ENCODE measurements at places on chromosomes 7 and 10.

GRCh38 chr7:31805209-31805818, 118.3 kb downstream of the PPP1R17 start:
- DNase-seq: no peak

DNA sequence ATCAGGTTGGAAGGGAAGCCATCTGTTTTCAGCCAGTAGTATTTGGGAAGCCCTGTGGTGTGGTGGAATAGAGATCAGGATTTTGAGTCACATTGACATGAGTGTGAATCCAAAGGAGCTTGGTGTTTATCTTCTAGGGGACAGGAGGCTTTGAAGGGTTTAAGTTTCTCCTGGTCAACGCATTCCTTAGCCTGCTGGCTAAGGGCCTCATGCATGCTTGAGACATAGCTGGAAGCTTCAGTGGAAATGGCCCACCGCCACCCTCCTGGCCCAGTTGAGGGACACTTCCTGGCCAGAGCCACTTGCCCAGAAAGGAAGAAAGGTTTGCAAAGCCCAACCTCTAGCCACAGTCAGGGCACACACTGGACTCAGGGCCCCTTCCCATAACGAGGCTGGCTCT, 70.9 kb downstream of the CDK1 start:
- DNase-seq: no peak

- peak; percentile 78 for DNase-seq
These were observed 102.8 kb upstream of the ZNF438 start for GRCh38 chr10:31134311-31134952.

- DNase-seq: no peak
These were observed 152.4 kb downstream of the ACTR3B start for GRCh38 chr7:152911922-152912321.

GRCh38 chr10:4647109-4647785, 178.8 kb upstream of the AKR1E2 start:
- DNase-seq: no peak

DNA sequence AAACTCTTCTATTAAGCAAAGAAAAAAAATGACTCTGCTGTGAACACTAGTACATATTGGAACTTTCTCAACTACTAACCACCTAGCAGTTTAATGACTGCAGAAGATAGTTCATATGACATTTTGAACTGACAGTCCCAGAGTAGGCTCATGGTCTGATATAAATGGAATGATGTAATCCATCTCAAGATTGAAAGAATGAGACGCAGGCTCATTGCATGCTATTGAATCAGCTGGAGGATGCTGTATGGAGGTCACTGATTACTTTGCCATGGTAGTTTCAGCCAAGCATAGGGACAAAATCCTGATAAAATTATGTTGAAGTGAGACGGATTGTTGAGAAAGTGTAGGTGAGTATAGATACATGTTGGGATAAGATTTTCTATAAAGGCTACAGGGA, 217.6 kb upstream of the SEMA3E start:
- DNase-seq: no peak

DNA sequence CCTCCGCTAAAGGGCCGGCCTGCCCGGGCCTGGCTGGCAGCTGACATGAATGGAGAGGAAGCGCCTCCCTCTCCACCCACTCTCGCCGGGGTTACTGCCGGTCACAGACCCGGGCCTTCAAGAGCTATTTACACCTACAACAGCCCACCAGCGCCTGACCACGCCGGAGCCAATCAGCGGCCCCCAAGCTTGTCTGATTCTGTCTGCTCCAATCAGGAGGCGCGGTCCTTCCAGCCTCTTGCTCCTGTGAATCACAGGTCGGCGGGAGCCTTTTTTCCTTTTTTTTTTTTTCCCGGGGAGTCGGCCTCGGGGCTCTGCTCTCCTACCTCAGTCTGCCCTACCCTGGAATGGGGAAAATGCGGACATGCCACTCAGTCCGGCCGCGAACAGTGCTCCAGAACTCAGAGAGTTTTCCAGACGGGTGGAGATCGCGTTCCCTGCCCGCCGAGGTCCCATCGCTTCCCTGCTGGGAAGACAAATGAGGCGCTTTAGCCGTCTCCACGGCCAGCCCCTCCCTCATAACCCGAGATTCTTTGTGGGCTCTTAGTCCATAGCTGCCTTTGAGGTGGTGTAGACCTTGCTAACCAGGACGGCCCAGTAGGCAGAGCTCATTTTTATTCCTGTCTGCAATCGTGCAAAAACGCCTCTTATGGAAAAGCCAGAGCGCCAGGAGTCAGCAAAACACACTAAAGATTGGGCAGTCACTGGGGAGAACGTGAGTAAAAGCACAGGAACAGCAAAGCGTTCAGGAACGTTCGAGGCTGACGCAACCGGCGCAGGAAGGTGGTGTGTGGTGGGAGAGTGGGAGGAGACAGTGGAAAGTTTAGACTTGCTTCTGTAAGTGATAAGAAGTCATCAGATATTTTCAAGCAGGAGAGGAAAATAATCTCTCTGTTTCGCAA, 26.5 kb downstream of the SCD start:
- DNase-seq: peak; percentile 99

DNA sequence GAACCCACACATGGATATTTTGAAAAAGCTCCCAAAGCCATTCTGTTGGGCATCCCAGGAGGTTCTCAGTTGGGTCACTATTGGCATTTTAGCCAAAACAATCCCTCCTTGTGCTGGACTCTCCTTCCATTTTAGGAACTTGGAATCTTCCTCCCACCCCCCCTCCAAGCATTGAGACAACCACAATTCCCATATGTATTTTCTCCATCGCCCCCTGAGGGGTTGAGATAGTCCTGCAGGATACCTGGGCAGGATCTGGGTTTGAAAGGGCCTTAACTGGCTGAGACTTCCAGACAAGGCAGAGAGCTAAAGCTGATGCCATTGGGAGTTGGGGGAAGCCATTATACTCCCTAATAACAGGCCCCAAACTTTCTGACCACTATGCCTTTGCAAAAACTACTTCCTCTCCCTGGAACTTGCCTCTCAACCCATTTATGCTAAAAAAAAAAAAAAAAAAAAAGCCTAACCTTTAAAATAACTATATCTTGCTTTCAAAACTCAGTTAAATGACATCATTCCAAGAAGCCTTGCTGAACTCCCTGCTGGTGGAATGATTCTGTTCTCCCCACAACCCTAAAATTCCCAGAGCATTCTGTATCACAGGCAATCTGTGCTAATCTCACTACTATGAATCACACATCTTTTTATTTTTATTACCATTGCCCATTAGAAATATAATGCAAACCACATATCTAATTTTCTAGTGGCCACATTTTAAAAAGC, 77.5 kb upstream of the PDE1C start:
- DNase-seq: no peak

- no peak for DNase-seq
These were observed 214.3 kb downstream of the FANK1 start for GRCh38 chr10:126110489-126111180.

DNA sequence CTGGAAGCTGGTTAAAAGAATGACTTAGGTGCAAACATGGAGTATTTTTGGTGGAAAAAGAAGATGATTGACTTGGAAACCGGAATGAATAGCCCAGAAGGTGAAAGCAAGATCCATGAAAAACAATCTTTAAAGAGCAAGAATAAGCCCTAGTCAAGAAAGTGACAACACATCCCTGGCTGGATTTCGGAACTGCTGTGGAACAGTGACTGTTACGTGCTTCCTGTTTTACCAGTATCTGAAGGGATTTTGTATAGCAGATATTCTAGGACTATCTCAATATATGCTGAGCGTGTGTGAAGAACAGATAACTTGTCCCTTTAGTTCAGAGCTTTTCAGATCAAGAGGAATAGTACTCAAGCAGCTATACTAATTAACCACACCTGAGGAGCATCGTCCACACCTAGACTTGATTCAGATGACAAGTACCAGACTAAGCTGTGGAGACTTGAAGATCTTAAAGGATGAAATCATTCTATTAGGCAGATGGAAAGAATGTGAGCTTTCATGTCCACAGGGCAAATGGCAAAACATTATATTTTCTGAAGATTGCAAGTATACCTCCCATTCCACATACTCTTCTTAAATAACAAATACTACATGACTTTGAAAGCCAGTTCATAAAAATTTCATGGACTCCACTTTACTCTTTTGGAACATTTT, 11.5 kb upstream of the TES start:
- no peak for DNase-seq

DNA sequence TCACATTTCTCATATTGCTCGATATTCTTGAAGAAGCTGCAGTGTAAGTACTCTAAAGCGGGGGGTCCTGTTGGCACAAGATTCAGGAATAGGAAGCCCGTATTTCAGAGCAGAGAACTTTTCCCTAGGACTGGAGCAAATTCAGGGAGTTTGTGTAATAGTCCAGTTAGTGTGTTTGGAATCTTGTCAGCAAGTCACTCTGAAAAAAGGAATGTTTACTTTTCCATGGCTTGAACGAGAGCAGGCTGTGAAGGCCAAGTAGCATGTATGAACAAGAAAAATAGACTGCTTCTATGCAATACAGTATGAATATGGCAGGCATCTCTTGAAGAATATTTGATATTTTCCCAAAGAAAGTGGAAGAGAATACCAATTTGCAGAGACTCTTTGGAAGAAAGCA, 39.8 kb downstream of the CDC123 start:
- DNase-seq: no peak

DNA sequence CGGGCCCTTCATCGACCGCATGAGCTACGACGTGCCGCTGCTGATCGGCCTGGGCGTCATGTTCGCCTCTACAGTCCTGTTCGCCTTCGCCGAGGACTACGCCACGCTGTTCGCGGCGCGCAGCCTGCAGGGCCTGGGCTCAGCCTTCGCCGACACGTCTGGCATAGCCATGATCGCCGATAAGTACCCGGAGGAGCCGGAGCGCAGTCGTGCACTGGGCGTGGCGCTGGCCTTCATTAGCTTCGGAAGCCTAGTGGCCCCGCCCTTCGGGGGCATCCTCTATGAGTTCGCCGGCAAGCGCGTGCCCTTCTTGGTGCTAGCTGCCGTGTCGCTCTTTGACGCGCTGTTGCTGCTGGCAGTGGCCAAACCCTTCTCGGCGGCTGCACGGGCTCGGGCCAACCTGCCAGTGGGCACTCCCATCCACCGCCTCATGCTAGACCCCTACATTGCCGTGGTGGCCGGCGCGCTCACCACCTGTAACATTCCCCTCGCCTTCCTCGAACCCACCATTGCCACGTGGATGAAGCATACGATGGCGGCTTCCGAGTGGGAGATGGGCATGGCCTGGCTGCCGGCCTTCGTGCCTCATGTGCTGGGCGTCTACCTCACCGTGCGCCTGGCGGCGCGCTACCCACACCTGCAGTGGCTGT, 1.2 kb downstream of the SLC18A3 start:
- no peak for DNase-seq

DNA sequence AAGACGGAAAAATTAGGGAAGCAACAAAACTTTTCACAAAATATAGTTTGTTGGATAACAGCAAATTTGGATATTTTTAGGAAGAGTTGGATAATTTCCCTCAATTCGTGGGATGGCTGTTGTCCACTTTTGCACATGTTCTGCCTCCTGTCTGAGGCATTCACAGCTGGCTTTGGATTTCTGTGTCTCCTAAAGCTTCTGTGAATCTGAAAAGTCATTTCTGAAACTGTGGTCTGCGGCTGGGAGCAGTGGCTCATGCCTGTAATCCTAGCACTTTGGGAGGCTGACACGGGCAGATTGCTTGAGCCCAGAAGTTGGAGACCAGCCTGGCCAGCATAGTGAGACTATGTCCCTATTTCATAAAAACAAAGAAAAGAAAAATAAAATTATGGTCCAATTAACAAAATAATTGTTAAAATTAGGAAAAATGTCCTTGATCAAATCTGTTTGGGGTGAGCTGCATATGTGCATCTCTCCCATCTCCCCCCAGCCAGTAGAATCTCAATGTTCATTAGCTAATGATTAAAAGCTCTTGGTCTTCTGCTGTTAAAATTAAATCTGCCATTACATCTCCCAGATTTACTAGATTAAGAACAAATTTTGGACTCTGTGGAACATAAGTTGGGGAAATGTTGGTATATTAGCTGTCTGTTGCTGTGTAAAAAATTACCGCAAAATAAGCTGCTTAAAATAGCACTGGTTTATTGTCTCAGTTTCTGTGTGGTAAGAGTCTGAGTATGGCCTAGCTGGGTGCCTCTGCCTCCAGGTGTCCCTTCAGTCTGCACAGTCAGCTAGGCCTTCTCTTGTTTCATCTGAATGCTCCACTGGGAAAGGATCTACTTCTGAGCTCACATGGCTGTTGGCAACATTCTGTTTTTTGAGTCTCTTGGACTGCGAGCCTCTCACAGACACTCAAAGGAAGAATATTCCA, 332.0 kb upstream of the FZD1 start:
- DNase-seq: no peak

DNA sequence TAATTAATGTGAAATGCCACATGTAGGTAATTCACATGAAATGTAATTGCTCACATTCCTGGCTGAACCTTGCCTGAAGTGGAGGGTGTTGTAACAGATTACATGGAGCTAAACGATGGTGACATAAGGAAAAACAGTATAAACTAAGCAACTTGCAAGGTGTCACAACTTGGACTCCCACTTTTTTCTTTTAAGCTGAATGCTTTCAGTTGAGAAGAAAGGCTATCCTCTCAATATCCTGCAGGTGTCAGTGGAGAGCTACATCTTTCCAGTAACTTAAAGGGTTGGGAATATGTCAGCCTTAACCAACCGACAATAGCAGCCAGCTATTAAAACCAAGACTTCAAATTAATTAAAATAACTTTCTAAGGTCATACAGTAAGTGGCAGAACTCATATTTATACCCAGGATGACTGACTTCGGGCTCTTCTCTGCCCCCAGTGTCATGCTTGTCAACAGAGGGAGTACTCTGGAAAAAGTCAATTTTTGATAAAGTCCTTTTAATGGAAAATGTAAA, 33.7 kb downstream of the NRBF2 start:
- DNase-seq: no peak

- DNase-seq: no peak
These were observed 17.9 kb upstream of the BAIAP2L1 start for GRCh38 chr7:98418636-98419315.

- no peak for DNase-seq
These were observed 546.0 kb upstream of the FZD8 start for GRCh38 chr10:36188080-36188453.

- no peak for DNase-seq
These were observed 48.1 kb upstream of the PLEKHA1 start for GRCh38 chr10:122326385-122326784.

DNA sequence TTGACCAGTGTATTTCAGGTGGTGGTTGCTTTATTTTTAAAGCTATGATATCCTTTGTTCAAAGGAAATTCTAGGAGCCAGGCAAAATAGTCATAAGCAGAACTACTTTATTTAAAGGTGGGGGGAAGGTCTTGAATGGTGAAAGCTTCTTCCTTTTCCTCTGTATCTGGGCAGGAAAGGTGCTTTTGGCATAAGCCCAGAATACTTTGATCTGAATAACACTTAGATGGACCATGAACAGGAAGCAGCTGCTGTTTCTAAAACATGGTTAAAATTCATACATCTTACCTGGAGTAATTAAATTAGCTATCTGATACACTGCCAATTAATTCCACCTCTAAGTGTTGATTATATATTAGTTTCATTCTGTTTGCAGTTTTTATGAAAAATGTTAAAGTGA, 13.3 kb downstream of the ZNF804B start:
- no peak for DNase-seq

GRCh38 chr10:82966130-82966529, 1091.1 kb downstream of the NRG3 start:
- DNase-seq: no peak

All from nucleus accumbens (tissue), 56 donors.